ENCODE measurements at places on chromosomes 4 and X. TPM values are rescaled to one million over a fixed set of nuclear protein-coding genes. Genes with fewer than 3 reads are reported as not detected.

Gene SYP
- 0.18 TPM for total RNA-seq

Gene PRPS1
- 60.9 TPM for total RNA-seq

Gene BEX5
- total RNA-seq, result not detected

Gene TMEM128
- 20.4 TPM for total RNA-seq

Gene CNGA2
- total RNA-seq, result not detected

Gene MAP7D3
- 23.1 TPM for total RNA-seq

Gene LONRF3
- not detected for total RNA-seq

Gene IL21
- not detected for total RNA-seq

Gene PGAM4
- not detected for total RNA-seq

Gene HERC5
- 1.5 TPM for total RNA-seq

Gene SMIM10L2A
- total RNA-seq, result 0.33 TPM

Gene XG
- 13.8 TPM for total RNA-seq

Gene XAGE5
- total RNA-seq, result not detected

Gene NEIL3
- 3.7 TPM for total RNA-seq

Gene RTL3
- not detected for total RNA-seq

Gene TMSB15A
- total RNA-seq, result not detected

Gene PAGE1
- not detected for total RNA-seq

Gene MAGEA1
- not detected for total RNA-seq

Gene COL4A5
- total RNA-seq, result 23.2 TPM

Gene BMP15
- not detected for total RNA-seq

Gene PAGE2B
- not detected for total RNA-seq

Gene DGKK
- not detected for total RNA-seq
